Dorsolateral prefrontal cortex (tissue), 122 donors: ENCODE measurements at places on chromosomes 1 and 21.

DNA sequence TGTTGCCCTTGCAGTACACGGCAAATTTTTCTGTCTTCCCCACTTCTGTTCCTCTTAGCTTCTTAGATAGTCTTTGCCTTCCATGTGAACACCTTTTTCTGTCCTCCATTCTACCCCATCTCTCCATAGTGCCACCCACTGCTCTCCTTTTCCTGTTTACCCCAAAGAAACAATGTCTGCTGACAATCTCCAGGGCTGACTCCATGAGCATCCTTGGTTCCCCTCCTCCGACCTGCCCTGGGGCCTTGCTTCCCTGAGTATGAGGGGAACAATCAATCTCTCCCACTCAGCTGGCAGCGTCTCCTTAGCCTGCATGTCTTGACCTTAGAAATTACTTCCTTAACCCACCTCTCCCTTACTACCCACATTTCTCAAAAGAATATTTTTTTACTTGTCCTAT lies 12.3 kb upstream of the MYBPHL start:
- no peak for DNase-seq

DNA sequence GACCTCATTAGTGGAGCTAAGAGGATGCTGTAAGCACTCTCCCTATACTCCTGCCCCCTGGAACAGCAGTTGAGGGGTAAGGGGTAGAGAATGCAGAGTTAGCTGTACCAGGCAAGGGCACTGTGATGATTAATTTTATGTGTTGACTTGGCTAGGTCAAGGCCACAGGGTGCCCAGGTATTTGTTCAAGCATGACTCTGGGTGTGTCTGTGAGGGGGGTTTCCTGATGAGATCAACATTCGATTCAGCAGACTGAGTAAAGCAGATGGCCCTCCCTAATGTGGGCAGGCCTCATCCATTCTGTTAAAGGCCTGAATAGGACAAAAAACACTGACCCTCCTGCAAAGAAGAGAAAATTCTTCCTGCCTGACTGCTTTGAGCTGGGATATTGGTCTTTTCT lies 110.8 kb downstream of the KCND3 start:
- no peak for DNase-seq

DNA sequence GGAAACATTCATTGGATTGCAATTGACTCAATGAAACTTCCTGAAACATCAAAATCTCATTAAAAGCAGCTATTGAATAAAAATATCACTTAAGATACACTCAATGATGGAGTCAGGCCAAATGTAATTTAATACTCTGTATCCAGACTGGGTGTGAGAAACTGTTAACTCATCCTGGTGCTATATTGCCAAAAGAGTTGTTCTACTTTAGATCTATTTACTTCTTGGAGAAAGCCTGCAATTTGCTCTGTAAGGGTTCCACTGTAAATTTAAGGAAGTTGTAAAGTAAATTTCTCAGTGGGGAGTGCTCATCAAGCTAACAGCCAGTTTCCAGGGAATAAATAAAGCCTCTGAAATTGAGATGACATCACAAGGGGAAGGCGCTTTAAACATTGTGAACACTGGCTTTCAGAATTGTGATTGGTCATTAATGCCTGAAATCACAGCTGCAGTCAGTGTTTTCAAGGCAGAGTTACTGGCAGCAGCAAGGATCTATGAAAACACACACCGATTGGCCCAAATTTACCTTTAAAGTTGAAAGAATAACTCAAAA lies 91.4 kb downstream of the OLFM3 start:
- no peak for DNase-seq

- DNase-seq, result no peak
Observed at GRCh38 chr1:174405219-174405618, 42.5 kb upstream of the GPR52 start.

GRCh38 chr1:7915826-7916500 lies 24.7 kb downstream of the TNFRSF9 start:
- no peak for DNase-seq

DNA sequence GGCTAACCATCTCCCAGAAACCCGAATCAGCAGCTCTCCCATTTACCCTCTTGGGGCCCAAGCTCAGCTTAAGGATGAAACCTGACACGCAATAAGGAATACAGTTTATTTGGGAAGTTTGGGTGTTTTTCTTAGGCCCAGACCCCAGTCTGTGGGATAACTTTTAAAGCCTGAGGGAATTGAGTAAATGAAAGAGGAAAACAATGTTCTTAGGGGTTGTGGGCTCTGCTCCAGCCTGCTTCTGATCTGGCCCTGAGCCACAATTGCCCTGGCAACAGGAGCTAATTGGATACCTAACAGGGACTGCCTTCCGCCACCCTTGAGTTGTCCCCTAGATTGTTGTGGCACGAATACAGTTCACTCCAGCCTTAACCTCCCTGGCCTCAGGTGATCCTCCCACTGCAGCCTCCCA lies 20.1 kb downstream of the DYRK3 start:
- DNase-seq, result no peak

GRCh38 chr1:85587841-85588240 lies 7.3 kb downstream of the CCN1 start:
- no peak for DNase-seq

GRCh38 chr1:34885405-34886247 lies 26.1 kb upstream of the SMIM12 start:
- no peak for DNase-seq

GRCh38 chr21:24714646-24715200 lies 892.6 kb downstream of the MRPL39 start:
- no peak for DNase-seq
